ENCODE measurements at places on chromosomes 5 and 9.

- DNase-seq, result no peak
These were observed 25.2 kb downstream of the GLT6D1 start for GRCh38 chr9:135613946-135614805.

- no peak for DNase-seq
These were observed 62.1 kb downstream of the PAX5 start for GRCh38 chr9:36971935-36972488.

DNA sequence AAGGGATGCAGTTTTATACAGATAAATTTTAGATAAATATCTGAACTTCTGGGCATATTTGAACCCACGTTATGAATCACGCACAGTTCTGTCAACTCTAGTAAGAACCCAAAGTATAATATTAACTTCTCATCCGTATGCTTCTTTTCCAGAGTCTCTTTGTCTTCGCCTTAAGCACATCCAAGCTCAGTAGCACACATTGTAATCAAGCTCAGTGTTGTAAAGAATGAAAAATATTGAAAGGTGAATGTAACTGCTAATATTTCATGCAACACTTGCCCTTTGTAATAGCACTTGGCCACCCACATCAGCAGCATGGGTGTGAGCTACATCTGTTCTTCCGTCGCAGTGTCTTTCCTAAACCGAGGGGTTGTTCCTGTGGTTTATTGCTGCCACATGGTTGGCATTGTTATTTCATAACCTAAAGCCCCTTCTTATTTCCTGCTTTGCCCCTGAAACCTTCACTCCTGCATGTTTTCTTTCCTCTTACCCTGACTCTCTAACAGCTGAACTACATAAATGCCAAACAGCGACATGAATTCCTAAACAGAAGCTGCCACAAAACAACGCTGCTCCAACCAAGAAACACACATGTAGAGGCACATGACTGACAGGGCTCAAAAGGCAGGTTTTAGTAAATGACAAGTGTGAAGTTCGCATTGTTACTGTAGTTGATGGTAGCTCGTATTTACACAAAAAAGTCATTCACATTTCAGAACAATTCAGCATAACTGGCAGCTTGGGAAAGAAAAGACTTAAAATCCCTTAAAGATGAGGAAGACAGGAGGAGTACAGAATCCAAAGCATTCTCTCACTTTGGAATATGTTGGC lies 190.1 kb upstream of the MEF2C start:
- no peak for DNase-seq

DNA sequence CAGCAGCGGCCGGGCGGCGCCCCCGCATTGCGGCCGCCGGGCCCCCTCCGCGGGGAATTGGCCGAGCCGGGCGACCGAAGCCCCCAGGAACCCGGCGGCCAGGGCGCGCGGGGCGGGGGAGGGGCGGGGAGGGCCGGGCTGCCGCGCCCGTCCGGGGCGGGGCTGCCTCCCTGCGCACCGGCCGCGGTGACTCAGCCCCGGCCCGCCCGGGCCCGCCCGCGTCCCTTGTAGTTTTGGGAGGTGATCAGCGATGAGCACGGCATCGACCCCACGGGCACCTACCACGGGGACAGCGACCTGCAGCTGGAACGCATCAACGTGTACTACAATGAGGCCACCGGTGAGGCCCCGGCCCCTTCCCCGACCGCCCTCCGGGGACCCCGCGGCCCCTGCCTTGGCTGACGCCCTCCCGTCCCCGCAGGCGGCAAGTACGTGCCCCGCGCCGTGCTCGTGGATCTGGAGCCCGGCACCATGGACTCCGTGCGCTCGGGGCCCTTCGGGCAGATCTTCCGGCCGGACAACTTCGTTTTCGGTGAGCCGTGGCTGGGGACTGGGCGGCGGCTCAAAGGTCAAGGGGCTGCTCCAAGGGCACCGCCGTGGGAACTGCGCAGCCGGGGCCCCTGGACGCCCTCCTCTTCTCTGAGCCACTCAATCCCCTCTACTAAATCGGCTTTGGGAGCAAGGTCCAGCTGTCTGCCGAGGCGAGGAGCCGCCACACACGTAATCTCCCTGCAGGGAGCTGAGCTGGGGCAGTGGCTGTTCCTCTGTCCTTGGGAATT lies 592 bp downstream of the TUBB4B start:
- peak; percentile 66 for DNase-seq

DNA sequence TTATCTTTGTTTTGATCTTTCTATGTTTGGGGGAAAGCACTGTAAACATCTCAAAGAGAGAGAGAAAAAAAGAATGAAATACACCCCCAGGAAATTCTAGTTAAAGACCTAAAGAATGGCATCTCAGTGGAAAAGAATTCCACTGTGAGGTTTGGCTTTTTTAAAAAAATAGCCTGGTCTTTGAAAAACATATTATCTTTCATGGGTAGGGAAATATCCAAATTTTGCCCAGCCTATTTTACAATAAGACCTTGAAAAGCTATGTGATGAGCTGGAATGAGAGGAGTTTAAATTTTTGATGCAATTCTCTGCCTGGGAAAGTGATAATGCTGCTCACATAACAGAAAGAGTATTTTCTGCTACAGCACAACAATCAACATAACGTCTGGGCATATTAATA lies 348.1 kb upstream of the WWC1 start:
- DNase-seq, result no peak

GRCh38 chr5:14491015-14491915 lies 90.3 kb upstream of the OTULINL start:
- no peak for DNase-seq

GRCh38 chr5:52844885-52845284 lies 57.2 kb downstream of the ITGA1 start:
- no peak for DNase-seq
